ENCODE measurements at places on chromosomes 5 and 9.

- no peak for DNase-seq
Measured at GRCh38 chr9:14508884-14509283, 184.3 kb downstream of the ZDHHC21 start.

DNA sequence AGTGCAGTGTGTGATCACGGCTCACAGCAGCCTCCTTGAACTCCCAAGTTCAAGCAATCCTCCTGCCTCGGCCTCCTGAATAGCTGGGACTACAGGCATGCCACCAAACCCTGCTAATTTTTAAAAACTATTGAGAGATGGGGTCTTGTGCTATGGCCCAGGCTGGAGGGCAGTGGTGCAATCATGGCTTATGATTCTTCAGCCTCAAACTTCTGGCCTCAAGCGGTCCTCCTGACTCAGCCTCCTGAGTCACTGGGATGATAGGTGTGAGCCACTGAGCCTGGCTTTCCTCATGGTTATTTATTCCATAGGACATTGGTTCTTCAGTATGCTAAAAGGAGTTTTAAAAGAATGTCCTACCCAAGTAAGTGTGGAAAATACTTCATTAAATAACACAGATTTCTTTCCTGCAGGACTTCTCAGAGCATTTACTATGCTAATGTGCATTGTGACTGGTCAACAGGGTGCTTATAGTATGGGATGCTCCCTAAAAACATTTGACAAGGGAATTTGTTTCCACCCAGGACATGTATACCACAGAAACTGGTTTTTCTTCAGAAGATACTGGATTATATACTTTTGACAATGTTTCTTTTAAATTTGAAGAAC is 11.2 kb upstream of the NCS1 start:
- DNase-seq, result no peak

GRCh38 chr5:98187945-98188344 is 585.5 kb upstream of the RGMB start:
- no peak for DNase-seq

DNA sequence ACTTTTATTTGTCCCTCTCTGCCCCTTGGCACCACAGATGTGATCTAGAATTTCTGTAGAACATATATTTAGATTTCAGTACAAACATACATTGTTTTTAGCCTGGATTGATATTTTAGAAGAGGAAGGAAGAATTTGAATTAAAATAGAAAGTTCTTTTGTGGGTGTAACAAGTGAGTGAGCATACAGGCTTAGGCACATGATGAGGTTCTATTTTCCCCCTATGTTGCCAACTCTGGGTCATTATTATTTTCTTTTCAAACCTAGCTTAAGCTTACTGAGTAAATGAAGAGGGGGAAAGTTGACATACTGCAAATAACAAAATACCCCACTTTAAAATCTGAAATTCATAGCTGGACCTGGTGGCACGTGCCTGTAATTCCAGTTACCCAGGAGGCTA is 102.9 kb downstream of the GCNT1 start:
- DNase-seq, result no peak

DNA sequence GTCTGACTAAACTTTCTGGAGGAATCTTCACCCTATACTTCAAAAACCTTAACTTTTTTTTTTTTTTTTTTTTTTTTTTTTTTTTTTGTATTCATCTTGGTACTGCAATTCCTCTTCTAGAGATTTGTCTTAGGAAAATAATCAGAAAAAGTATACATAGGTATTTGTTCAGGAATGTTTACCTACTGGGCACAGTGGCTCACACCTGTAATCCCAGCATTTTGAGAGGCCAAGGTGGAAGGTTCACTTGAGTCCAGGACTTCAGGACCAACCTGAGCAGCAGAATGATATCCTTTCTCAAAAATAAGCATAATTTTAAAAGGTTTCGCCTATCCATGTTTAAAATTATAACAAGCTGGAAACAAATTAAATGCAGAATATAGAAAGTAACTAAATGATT is 33.3 kb upstream of the NREP start:
- no peak for DNase-seq

DNA sequence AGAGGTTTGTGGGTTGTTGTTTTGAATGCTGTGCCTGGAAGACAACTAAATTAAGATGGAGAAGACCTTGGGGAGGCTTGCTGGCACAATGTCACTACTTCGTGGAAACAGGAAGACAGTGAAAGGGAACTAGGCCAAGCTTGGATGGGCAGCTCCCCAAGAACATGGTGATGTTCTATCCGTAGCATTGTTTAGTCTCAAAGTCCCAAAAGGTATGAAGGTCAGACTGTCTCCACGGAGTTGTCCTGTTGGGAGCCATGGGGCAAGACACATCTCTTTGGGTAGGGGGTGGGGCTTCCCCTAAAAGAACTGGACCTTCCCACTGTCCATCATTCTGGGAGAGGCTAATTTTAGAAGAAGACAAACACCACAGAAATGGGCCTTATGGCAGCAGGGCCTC is 140.5 kb downstream of the ENTREP1 start:
- DNase-seq, result no peak

- DNase-seq, result no peak
Measured at GRCh38 chr9:109653470-109653869, 126.5 kb upstream of the PALM2AKAP2 start.

DNA sequence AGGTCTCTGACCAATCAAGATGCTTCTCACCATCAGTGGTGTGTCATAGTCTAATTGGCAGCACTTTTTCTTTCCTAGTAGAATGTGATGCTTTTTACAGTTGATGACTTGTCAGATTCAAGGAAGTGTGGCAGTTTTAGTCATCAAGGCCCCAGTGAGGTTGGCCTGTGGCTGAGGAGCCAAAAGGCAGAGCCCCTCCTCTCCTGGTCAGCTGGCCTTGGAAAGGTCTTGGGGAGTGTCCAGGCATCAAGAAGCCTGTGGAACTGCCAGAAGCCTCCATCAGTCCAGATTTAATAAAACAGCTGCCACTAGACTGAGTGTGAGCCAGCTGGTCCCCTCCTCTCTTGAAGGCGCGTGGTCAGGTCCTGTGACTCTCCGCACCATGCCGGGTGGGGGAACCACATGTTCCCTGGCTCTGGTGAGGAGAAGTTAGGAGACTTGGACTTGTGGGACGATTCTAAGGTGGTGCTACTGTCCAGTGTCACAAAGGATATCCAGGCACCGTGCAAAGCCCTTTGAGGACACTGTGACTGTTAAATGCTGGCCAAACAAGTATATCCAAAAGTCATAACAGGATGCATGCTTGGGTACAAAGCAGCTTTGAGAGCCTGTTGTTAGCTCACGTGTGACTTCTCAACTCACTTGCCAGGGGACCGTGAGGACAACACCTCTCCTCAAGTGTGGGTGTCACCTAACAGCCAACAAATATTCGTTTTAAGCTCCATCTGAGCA is 6.1 kb upstream of the ANGPTL2 start:
- DNase-seq, result peak; percentile 33

- DNase-seq, result peak; percentile 36
Measured at GRCh38 chr5:159316519-159317383, 13.5 kb downstream of the IL12B start.

GRCh38 chr9:37102486-37102885 is 17.9 kb upstream of the ZCCHC7 start:
- no peak for DNase-seq

GRCh38 chr5:158785397-158785796 is 314.3 kb downstream of the EBF1 start:
- no peak for DNase-seq

DNA sequence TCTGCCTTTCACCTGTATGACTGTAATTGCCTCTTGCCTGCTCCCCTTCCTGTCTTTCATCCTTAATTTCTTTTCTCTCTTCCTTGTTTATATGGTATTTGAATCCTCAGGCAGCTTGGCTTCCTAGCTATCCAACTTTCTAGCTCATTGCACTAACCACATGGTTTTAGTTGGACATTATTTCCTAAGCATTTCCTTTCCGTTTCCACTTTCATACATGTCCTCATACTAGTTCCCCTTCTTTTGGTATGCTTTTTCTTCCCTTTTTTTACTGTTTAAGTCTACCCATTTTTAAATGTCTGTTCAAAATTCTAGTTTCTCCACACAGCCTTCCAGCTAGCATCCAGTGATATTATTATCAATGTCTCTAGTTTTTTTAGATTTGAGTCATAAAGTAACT is 6.6 kb downstream of the CWC27 start:
- DNase-seq, result peak; percentile 93

GRCh38 chr9:124894741-124895170 is 32.8 kb downstream of the ARPC5L start:
- peak; percentile 59 for DNase-seq

DNA sequence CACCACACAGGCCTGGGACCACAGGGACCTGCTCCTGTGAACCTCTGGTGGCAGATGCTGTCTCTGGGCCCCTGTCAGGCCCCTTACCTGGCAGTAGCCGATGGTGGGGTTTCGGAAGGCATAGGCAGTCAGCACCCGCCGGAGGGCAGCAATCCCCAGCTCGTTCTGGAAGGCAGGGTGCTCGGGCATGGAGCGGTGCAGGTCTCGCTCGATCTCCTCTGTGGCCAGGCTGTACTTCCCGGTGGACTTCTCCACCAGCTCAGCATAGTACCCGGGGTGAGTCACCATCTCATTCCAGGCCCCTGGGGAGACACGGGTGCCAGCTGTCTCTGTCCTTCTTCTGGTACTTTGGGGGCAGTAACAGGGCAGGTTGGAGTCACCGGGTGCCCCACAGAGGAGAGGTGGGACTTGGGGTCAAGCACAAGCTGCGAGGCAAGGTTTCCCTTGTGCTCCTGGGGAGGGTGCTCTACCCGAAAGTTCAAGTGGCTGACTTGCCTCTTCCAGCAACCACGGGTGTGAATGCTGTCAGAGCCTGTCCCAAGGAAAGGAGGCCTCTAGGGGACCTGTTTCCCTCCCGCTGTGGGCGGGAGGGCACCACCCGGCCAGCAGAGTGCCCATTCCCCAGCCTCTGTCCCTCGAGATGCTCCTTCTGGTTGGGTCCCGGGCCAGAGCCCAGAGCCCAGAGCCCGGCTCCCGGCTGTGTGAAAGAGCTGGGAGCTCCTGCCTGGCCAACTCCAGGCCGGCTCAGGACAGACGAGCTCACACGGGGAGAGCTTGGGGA is 19.8 kb upstream of the MRNIP start:
- DNase-seq, result no peak

DNA sequence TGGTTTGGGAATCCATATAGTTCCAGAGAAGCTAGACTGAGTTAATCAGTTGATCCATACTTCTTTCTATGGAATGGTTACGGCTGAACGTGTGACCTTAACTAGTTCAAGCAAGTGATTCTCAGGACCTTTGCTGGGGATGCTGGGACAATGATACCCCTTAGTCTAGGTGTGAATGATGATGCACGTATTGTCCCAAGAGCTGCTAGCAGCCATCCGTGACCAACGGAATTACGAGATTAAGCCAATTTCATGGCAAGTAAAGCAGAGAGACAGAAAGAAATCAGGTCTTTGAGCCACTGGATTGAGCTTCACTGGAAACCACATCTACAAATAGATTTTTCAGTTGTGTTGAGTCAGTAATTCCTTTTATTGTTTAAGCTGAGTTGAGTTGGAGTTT is 99.2 kb upstream of the LIFR start:
- no peak for DNase-seq

Data from MV-4-11 (cell line).